ENCODE measurements at places on chromosomes 6 and 20. TPM values are rescaled to one million over a fixed set of nuclear protein-coding genes. Genes with fewer than 3 reads are reported as not detected.

The ROS1 gene
- polyA plus RNA-seq = not detected

The GPLD1 gene
- 1.2 TPM for polyA plus RNA-seq

The CCNC gene
- 19.4 TPM for polyA plus RNA-seq

The FIG4 gene
- 7.4 TPM for polyA plus RNA-seq

The F13A1 gene
- polyA plus RNA-seq = 19.6 TPM

The SLC17A9 gene
- 2.6 TPM for polyA plus RNA-seq

The HCRTR2 gene
- not detected for polyA plus RNA-seq

The COL21A1 gene
- polyA plus RNA-seq = 4.0 TPM

The CD24 gene
- 0.86 TPM for polyA plus RNA-seq

The NRN1 gene
- polyA plus RNA-seq = 9.4 TPM

The SOX12 gene
- 4.1 TPM for polyA plus RNA-seq

The SLC25A27 gene
- polyA plus RNA-seq = 28.8 TPM

The FNDC1 gene
- 0.29 TPM for polyA plus RNA-seq

The SLC32A1 gene
- not detected for polyA plus RNA-seq

The SIM1 gene
- not detected for polyA plus RNA-seq

The SYTL3 gene
- polyA plus RNA-seq = 1.9 TPM

The IRF4 gene
- 1.5 TPM for polyA plus RNA-seq

The KHDRBS2 gene
- polyA plus RNA-seq = not detected

The PPIL6 gene
- 6.3 TPM for polyA plus RNA-seq

The ARMH2 gene
- polyA plus RNA-seq = not detected

The CCR6 gene
- polyA plus RNA-seq = 0.18 TPM

The MYBL2 gene
- 0.83 TPM for polyA plus RNA-seq

The SLA2 gene
- polyA plus RNA-seq = 0.24 TPM

The SKIC2 gene
- 36.3 TPM for polyA plus RNA-seq

The LY6G6D gene
- not detected for polyA plus RNA-seq

The ZFP57 gene
- polyA plus RNA-seq = 0.13 TPM

The HCK gene
- 3.4 TPM for polyA plus RNA-seq

The NKAIN4 gene
- polyA plus RNA-seq = not detected

The NKX2-2 gene
- polyA plus RNA-seq = not detected

The PBOV1 gene
- polyA plus RNA-seq = not detected

The FBXO30 gene
- polyA plus RNA-seq = 6.9 TPM

The CDSN gene
- polyA plus RNA-seq = not detected

The GSTA5 gene
- polyA plus RNA-seq = not detected

The TMEM217 gene
- 3.8 TPM for polyA plus RNA-seq

The OSBPL2 gene
- polyA plus RNA-seq = 30.1 TPM

The PTPN1 gene
- polyA plus RNA-seq = 36.7 TPM

The PRDM13 gene
- 0.02 TPM for polyA plus RNA-seq

The GINM1 gene
- polyA plus RNA-seq = 69.8 TPM

The PSORS1C1 gene
- polyA plus RNA-seq = 7.8 TPM

The UBD gene
- polyA plus RNA-seq = 4.2 TPM

The FUCA2 gene
- polyA plus RNA-seq = 34.6 TPM

The RRAGD gene
- 9.0 TPM for polyA plus RNA-seq

The HRH3 gene
- not detected for polyA plus RNA-seq

The CST2 gene
- not detected for polyA plus RNA-seq

The BLOC1S5 gene
- polyA plus RNA-seq = 20.3 TPM

The E2F1 gene
- polyA plus RNA-seq = 0.95 TPM

The METTL24 gene
- 2.0 TPM for polyA plus RNA-seq

The FGD2 gene
- polyA plus RNA-seq = 4.0 TPM

The TNXB gene
- polyA plus RNA-seq = 114 TPM
